Brain microvascular endothelial cell (primary cell): ENCODE measurements at places on chromosomes 16 and 17.

- peak; percentile 96 for DNase-seq
Observed at GRCh38 chr16:80938004-80938878, 68.4 kb downstream of the CMC2 start.

- DNase-seq: no peak
Observed at GRCh38 chr17:27390540-27390939, 65.7 kb upstream of the KSR1 start.

DNA sequence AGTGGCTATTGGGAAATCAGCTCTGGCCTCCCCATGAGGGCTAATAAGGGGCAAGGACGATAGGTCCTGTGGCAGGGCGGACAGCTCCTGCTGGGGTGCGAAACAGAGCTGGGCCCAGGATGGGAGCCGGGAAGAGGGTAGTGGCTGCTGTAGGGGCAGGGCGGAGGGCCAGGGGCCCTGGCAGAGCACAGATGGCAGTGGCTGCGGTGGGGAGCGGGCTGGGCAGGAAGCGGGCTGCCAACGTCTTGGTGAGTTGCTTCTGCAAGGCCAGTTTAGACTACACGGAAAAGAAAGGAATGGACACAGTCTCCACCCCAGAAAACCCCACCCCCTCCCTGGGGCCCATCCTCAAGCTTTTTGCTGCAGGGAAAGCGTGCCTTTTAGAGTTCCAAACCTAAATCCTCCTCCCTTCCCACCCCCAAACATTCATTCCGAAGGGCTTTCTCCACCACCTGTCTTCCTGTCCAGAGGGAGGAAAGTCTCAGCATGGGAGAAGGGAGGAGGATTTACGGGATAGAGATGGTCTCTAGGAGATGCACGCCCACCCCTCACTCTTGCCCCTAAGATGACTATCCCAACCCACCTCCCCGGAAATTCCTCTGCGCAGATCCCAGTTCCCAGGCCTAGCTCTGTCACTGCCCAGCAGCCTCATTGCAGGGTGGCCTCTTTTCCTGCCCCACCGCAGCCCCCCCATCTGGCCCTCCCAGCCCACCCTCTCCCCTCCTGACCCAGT lies 7.1 kb downstream of the NKIRAS2 start:
- no peak for DNase-seq

GRCh38 chr16:73028721-73029361 lies 19.1 kb downstream of the ZFHX3 start:
- no peak for DNase-seq

DNA sequence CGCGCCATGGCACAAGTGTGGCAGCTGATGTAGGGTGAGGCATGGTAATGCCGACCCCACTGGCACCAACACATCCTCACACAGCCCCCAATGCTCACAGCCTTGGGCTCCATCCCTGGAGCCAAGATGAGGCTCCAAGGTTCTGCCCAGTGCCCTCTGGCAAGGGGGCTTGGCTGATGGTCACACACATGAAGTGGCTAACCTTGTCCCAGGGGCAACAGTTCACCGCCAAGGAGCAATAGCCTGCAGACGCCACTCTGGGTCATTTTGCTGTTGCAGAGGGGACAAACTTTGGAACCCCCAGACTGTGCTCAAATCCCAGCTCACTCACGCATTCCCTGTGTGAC lies 26.8 kb downstream of the TNFRSF13B start:
- no peak for DNase-seq
